CD4-positive, alpha-beta T cell (primary cell): ENCODE measurements at places on chromosomes 2 and 18.

DNA sequence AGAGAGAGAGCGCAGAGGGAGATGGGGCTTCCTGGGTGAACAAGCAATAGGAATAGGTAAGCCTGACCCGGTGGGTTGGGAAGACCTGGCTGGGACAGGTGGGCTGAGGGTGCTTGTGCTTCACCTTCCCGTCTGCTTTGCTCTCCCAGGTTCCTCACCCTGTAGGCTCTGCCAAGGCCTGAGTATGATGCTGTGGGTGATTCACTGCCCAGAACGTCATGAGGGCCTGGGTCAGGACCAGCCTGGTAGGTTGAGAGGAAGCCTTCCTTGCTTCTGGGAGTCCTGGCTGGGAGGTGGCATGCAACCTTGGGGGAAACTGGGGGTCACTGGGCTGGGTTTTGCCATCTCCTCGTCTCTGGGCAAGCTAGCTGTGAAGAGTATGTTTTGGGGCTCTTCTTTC is 220.2 kb upstream of the APCDD1 start:
- DNase-seq = no peak

GRCh38 chr18:25496544-25496943 is 144.6 kb upstream of the ZNF521 start:
- DNase-seq = no peak

GRCh38 chr18:76456823-76457222 is 38.2 kb downstream of the ZNF516 start:
- DNase-seq = no peak

- peak; percentile 8 for DNase-seq
These were observed 30.7 kb downstream of the XRCC5 start for GRCh38 chr2:216139884-216140283.

DNA sequence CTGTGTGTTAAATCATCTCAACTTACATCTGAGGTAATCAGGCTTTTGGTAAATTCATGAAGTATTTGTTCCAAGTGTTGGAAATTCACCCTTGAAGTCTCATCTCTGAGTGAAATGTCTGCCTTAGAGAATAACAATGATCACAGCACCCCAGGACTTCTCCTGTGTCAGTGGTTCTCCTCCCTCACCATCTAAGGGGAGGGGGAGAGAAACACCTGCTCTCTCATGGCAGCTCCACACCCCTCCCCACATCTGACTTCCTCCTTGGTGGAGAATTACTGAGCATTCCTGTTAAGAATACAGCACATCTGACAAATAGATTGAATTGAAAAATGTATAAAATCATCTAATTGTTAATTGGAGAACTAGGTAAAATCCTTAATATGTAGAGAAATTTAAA is 532.1 kb downstream of the RNF144A start:
- DNase-seq = no peak

- no peak for DNase-seq
These were observed 202.4 kb downstream of the ARL6IP6 start for GRCh38 chr2:152920846-152921245.

DNA sequence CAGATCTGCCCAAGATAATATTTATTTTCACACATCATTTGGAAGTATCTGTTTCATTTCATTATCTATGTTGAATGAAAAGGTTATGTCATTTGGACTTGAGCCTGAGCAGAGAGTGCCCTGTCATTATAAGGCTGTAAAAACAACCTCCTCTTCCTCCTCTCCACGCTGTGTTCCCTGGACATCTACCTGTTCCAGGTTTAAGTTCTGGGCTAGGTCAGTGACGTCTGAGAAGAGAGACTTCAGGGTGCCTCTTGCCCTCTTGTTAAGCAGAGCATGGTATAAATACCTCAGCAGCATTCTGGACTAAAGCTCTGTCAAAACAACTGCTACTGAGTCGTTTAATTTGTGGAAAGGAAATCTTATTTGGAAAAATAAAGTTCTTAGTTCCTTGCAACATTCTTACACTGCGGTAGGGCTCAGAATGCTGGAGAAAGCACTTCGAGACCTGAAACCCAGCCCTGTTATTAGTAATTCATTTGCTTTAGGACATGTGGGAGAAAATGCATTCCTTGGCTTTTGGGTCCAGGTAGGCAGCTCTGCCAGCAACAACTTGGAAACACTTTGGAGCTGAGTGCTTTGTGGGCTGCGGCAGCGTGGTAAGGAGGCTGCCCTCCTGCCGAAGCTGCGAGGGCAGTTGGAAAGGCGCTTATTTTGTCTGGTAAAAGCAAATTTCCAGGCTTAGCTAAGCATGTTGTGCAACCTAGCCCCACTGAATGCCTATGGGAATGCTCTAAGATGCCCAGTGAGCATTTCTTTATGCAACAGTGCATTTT is 91.8 kb upstream of the NEDD4L start:
- no peak for DNase-seq
